ENCODE measurements at places on chromosomes 5 and 9.

GRCh38 chr5:151630088-151630487 is 39.0 kb upstream of the FAT2 start:
- DNase-seq = no peak

DNA sequence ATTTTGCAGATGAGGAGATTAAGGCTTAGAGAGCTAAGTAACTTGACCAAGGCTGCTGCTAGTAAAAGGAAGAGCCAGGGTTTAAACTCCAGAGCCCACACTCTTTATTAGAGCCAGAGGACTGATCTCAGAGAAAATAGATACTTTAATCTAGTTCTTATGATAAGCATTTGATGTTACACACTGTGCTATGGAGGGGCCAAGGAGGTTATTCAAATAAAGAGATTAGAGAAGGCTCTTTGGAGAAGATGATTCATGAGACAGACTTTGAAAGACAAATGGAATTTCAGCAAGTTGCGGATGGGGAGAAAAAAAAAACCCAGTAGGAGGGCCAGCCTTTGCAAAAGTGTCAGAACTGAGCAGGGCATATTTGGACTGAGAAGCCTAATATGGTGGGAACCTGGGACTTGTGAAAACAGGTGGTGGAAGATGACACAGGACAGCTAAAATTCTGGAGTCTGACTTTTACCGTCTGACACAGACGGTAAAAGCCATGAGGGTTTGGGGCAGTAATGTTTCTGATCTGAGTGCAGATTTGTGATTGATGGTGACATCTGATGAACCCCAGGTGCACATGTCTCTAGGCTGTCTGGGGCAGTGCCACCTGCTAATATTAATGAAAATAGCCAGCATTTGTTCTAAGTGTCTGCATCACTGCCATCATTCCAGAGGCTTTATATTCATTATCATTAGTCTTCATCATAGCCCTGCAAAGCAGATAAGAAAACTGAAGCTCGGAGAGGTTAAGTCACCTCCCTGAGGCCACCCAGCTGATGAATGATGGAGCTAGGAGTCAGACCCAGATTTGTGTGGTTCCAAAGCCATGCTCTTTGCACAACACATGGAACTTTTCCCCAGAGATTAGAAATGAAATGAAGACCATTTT is 65.3 kb upstream of the CXCL14 start:
- DNase-seq = no peak

GRCh38 chr5:55363856-55364255 is 56.1 kb downstream of the MTREX start:
- DNase-seq = no peak

DNA sequence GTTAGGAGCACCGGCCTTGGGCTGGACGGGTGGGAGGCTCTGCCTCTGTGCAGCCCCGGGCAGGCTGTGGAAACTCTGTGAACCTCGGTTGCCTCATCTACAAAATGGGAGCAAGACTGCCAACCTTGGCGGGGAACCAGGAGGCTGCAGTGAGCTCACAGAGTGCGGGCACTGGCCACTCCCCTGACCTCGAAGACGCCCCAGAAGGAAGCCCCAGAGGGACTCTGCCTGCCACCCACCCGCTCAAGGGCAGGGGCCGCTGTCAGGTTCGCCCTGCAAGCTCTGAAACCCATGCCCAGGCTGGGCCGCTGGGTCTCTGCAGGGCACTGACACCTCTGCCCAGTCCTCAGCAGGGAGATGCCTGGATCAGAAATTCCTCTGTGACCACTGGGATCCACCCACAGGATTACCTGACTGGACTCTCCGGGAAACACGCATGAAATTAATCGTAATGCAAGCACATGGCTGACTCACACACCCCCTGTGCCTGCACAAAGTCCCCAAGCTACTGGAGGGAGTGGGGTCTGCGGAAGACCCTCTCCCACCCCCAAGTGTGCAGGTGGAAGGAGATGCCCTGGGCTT is 7.4 kb downstream of the CCDC187 start:
- DNase-seq = no peak

DNA sequence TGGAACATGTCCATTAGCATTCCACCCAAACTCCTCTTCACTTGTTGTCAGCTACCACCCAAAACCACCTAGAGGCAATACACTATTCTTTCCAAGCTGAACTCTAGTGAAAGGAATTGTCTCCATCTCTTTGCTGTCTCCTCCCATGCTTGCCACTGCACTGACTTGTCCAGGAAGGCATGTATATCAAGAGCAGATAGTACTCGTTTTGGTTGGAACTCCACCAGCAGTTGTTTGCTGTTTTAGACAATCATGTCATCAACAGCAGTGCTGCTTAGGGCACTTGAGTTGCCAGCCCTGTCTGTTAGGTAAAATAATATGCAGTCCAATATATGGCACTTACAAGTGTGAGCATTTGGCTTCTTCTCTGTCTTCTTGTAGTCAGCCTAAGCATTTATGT is 80.0 kb upstream of the SAP30L start:
- DNase-seq = no peak

GRCh38 chr9:124420991-124421543 is 5.8 kb upstream of the PSMB7 start:
- DNase-seq = no peak

- DNase-seq = no peak
Measured at GRCh38 chr5:135383803-135384495, 15.1 kb downstream of the MACROH2A1 start.

- no peak for DNase-seq
Measured at GRCh38 chr9:4381744-4382143, 81.9 kb upstream of the GLIS3 start.
